ENCODE measurements at places on chromosomes 11 and 22. TPM values are rescaled to one million over a fixed set of nuclear protein-coding genes. Genes with fewer than 3 reads are reported as not detected.

OR52H1 gene
- not detected for total RNA-seq

- peak; percentile 67 for DNase-seq
- no peaks in the 10 kb centered on the region for H3K27me3 ChIP-seq
- peak overlapping the region; percentile 84 for H3K4me3 ChIP-seq
- H3K36me3 ChIP-seq = peaks cover 8% of the 10 kb centered on the region
- H3K4me1 ChIP-seq = peaks cover 76% of the 10 kb centered on the region
Measured at GRCh38 chr11:63535734-63536133, 874 bp upstream of the PLAAT4 start.

GRCh38 chr22:39482768-39483167 lies 19.3 kb upstream of the MIEF1 start:
- no peak for DNase-seq
- no peaks in the 10 kb centered on the region for H3K4me1 ChIP-seq
- H3K27me3 ChIP-seq = no peaks in the 10 kb centered on the region
- H3K27ac ChIP-seq = no peak overlapping the region
- H3K36me3 ChIP-seq = peaks cover 1% of the 10 kb centered on the region

HORMAD2 gene
- total RNA-seq = not detected

DNA sequence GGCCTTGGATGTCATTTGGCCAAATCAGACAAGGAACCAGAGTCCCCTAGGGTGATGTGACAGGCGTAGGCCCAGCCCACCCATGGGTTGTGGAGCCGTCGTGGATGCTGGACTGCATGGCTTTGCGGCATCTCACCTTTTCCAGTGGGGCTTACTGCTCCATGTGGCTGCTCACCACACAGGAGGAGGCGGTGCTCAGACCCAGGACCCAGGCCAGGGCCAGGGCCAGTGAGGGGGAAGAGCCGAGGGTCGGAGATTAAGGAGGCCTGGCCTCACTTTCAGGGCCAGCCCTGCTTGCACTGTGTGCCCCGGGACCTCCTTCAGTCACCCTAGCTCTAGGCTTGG lies 105.6 kb downstream of the ST3GAL4 start:
- no peak overlapping the region for H3K4me3 ChIP-seq
- no peak overlapping the region for H3K27ac ChIP-seq
- DNase-seq = no peak

GRCh38 chr11:12193515-12194336 lies 83.3 kb downstream of the MICAL2 start:
- no peak overlapping the region for H3K4me3 ChIP-seq
- DNase-seq = no peak
- H3K27me3 ChIP-seq = no peaks in the 10 kb centered on the region
- H3K27ac ChIP-seq = peak overlapping the region; percentile 28
- H3K4me1 ChIP-seq = peaks cover 71% of the 10 kb centered on the region
- H3K36me3 ChIP-seq = peaks cover 21% of the 10 kb centered on the region

DNA sequence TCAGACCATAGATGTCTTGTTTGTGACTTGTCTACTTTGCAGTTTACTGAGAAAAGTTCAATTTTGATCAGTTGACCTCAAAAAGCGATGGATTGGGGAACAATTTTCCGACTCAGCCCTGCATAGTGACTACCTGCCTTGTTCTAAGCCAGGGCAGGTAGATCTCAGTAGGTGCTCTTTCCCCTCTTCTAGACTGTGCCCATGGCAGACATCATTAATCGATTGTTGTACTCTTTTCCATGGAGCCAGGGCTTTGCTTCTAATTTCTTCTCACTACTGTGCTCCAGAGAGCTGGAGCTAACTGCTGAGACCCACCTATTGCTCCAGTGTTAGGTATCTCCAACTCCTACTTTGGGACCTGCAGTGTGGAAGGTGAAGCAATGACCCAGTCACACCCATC lies 9.9 kb downstream of the RAB36 start:
- no peaks in the 10 kb centered on the region for H3K36me3 ChIP-seq
- no peak overlapping the region for H3K27ac ChIP-seq
- DNase-seq = no peak
- H3K27me3 ChIP-seq = no peaks in the 10 kb centered on the region

DNA sequence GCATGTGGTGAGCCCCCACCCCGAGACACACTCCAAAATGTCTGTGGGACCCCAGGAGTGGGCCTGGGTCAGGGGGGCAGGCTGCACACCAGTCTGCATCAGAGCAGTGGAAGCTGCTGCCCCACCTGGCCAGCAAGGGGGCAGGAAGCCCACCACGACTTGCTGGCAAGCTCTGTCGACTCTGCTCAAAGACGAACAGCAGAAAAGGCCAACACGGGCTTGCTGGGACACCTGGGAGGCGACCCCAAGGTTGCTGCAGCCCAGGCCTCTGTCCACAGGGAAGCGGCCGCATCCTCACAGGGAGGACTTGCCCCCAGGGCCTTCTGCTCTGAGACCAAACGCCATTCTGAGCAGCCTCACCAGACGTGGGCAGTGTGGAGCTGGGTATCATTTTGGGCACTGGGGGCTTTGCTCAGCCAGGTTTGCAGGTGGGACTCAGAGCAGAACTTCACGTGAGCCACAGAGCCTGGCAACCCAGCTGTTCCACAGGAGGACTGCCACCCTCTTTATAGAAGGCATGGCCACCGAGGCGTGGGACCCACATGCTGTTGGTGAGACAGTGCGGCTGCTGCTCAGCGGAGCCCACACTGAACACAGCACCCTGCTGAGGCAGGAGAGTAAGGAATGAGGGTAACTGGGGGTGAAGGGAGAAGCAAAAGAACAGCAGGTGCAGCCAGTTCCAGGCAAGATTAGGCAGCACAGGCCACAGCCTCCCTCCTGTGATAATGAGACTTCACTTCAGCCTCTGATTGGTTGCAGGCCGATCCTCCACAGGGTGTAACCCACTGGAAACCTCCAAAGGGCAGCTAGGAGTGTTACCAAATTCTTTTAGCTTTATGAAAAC lies 11.0 kb downstream of the IL17REL start:
- H3K4me1 ChIP-seq = peaks cover 4% of the 10 kb centered on the region
- H3K27ac ChIP-seq = no peak overlapping the region
- DNase-seq = no peak
- H3K36me3 ChIP-seq = no peaks in the 10 kb centered on the region
- peaks cover 5% of the 10 kb centered on the region for H3K27me3 ChIP-seq

TBX10 gene
- not detected for total RNA-seq

All from activated CD8-positive, alpha-beta T cell treated with anti-CD3 and anti-CD28 coated beads, Interleukin-2, amount 10 ng/mL, durations not matched to agents 7 days and 5 days (primary cell).